ENCODE measurements at places on chromosomes 3 and 15.

DNA sequence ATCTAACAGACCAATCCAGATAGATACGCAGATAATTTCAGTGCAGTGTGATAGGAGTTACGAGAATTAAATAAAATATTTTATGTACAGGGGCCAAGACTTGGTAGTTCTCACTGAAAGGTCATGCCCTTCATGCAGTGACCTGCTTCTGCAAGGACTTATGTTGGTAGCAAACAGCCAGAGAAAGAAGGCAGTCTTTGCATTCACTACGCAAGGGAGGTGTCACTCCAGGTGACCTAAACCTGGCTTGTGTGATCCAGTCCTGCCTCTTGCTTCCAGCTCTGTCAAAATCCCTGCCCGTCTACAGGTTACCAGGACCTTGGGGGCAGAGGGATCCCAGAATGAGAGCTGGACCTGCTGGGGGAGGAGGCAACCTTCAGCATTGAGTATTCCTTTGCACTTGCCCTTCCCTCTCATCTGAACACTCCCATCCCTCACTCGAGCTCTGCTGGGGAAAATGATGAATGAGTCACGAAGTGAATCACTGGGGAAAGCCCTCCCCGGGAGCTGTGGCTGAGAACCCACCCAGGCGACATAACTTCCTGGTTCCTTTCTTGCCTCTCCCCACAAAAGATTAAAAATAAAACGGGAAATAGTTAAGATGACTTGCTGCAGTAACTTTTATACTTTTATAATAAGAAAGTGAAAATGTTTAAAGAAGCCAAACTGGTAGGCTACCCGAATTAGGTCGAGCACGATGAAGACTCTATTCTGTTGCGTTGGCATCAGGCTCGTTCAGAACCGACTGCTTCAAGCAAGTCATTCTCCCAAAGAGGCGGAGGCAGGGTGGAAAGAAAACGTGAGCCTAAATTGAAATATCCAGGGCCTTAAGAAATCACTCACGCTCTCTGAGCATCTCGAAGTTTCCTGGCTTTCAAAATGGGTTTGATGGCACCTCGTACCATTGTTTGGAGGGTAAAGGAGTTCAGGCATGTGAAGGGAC lies 216.1 kb downstream of the SLCO3A1 start:
- no peak for DNase-seq

GRCh38 chr3:129341331-129342141 lies 62.9 kb downstream of the HMCES start:
- no peak for DNase-seq

DNA sequence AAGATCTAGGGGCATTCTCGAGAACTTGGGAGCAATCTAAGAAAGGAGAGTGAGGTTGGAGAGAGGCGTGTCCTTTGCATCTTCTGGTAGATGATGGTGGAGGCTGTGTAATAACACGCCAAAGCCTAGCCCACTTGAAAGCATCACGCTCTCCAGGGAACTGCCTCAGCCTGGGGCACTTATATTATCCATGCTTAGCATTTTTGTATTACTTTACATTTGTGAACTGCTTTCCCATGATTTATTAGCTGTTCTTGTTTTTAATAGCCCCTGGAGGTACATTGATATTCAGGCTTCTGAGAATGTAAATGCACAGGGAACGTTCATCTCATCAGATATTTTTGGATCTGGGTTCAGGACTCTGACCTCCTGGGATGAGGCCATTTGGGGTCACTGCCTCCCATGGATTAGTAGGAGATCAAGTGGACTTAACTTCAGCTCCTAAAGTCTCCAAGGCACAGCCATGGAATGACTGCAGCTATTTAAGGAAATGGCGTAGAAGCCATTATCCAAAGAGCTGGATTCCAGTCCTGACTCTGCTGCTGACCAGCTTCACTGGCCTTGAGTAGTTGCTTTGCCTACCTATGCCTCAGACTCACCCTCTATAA lies 124.9 kb downstream of the LPP start:
- DNase-seq: no peak

- DNase-seq: no peak
These were observed 192.3 kb downstream of the ATP8B4 start for GRCh38 chr15:49926740-49927139.

GRCh38 chr15:87716422-87716821 lies 540.1 kb downstream of the NTRK3 start:
- no peak for DNase-seq

GRCh38 chr15:92881211-92881754 lies 18.8 kb upstream of the CHD2 start:
- DNase-seq: no peak

DNA sequence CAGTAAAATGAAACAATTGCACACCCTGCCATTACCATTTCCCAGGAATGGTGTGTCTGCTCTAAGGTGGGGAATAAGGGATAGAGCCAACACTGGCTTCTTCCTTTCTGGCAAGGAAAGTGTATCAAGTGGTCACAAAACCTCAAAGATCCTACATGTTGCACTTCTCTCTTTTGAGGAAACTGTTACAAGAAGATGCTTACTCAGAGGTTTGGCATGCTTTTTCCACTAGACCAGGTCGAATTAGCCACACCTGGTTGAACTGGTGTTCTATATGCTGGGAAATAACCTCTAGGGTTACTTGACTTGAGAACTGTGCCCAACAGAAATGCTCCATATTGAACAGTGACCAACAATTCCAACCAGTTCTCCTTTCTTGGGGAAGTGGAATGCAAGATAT lies 102.9 kb downstream of the LRRN1 start:
- no peak for DNase-seq

GRCh38 chr15:89772932-89773583 lies 3.1 kb upstream of the MESP2 start:
- DNase-seq: no peak
